ENCODE measurements at places on chromosomes 7 and 10.

DNA sequence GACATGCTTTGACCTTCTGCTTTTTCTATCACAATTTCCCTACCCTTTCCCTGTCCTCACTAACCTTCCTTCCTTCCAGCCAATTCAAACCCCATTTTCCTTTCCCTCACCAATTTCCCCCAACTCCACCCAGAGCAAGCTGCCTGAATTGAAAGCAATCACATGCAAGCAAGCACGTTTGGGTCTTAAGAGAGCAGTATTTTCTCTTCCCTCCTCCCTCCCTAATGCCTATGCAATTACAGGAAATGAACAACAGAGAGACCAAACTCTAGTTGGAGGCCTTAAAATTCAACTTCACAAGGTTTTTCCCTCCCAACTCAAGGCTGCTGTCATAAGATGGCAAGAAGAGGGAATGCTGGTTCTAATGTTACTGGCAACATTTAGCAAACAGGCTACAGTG is 117.2 kb downstream of the MYOF start:
- DNase-seq, result no peak

DNA sequence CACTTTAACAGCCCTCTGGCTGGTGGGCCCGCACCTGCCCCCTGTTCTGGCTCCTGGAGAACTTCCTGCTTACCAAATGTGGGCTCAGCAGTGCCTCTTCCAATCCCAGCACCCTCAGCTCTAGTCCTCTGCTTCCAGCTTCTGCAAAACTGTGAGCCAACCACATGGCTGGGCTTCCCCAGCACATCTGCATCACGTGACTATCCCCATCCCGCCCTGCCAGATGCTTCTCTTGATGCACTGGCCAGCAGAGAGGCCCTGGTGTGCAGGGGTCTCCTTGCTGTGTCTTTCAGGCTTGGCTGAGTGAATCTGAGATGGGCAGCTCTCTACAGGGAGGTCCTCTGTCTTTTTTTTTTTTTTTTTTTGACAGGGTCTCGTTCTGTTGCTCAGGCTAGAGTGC is 43.8 kb upstream of the DMBT1 start:
- no peak for DNase-seq

DNA sequence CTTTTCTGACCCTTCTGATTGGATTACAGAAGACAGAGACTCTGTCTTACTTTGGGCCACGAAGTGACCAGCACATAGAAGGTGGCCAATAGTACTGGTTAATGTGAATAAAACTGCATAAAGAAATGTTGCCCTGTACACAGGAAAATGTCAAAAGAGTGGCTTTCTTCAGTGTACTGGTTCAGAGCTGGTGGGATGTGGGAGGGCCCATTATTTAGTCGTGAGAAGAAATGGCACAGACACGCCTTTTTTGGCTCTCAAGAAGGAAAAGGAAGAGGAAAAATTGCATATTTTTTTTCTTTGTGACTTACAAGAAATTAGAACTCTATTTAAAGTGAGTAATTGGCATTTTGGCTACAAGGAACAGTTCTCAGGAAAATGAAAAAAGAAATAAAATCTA is 129.7 kb downstream of the DGKI start:
- no peak for DNase-seq

- DNase-seq, result no peak
Observed at GRCh38 chr7:126842451-126842850, 410.3 kb downstream of the GRM8 start.

DNA sequence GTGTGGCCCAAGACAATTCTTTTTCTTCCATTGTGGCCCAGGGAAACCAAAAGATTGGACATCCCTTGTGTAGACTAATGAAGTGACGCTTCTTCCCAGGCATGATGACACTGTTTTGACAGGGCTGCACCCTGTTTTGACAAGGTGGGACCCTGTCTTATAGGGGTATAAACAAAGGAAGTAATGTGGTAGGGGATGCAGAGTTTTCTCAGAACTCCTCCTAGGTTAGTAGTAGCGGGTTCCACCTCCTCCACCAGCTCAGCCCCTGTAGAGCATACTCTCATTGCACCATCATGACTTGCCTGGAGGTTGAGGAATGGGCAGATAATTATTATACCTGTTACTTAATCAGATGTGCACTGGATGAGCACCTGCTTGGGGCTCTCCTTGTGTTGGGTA is 123.1 kb downstream of the CCNY start:
- no peak for DNase-seq

DNA sequence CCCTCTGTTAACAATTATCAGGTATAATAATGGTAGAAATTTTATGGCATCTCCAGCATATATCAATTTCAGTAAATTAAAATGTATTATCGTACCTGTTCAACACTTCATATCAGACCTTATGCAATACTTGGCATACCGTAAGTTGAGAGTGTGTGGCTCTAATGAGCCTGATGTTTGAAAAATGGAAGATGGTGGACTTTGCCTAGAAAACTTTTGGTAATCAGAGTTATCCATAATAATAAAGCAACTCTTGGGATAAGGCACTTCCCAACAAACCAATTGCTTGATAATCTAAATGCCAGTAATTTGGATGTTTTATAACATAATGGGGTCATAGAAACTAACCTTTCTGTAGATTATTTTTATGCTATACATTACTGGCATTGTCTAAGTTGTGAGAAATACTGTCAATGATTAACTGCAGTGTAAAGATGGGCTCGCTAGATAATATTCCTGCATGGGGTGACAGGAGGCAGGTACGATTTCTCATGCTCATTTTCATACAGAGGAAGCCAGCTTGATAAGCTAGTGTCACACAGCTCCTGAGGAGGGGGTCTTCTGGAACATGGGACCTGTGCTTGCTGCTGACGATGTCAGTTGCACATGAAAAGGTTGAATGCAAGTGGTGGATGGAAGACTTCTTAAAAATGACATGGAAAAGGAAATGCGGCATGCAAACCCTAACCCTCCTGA is 27.8 kb upstream of the DMBT1 start:
- no peak for DNase-seq

- DNase-seq, result no peak
Observed at GRCh38 chr7:7687800-7688199, 30.6 kb downstream of the RPA3 start.

- no peak for DNase-seq
Observed at GRCh38 chr10:63204667-63205391, 71.7 kb downstream of the NRBF2 start.

- DNase-seq, result no peak
Observed at GRCh38 chr7:135761751-135762488, 13.3 kb upstream of the FAM180A start.

GRCh38 chr7:16644636-16645592 is 640 bp downstream of the ANKMY2 start:
- peak; percentile 25 for DNase-seq
